ENCODE measurements at places on chromosomes 4 and X.

DNA sequence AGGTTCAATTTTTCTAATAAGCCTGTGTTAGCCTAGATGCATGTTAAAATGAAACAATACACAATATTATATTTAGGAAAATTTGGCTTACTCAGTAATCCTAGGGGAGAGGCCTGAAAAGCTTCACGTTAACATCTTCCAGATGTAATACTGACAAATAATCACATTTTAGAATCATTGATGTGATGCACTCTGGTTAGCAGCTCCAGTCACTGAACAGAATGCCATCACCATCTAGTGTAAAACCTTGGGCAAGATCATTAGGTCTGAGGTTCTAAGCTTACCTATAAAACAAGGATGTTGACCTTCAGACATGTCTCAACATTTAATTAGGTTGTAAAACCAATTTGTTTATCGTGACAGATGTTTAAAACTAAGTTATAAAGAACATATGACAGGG lies 1704.8 kb downstream of the STIM2 start:
- no peak for DNase-seq

DNA sequence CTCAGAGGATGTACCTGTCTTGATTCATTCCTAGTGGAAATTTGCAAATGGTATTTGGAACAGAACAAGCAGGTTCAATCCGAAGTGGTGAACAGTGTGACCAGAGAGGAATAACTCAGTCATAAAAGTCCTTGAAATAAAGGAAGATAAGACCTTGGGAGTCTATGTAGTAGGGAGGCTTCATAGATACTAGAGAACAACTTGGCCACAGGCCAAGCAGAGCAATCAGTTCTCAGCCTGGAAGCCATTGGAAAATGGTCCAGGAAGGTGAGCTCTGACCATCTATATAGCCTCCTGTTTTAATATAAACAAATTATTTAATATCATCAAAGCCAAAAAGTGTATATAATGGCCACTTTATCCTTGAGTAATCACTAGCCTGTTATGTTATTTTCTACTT lies 11.3 kb downstream of the TXK start:
- DNase-seq: no peak

- DNase-seq: no peak
Observed at GRCh38 chr4:5611750-5612149, 96.6 kb downstream of the EVC2 start.

- DNase-seq: no peak
Observed at GRCh38 chr4:119592830-119593229, 35.8 kb downstream of the PDE5A start.

- DNase-seq: peak; percentile 5
Observed at GRCh38 chr4:154743683-154744340, at the start of gene LRAT. Gene LRAT (plus strand): TSS chr4:154744000. CDS start chr4:154744327, 327 bp downstream.

DNA sequence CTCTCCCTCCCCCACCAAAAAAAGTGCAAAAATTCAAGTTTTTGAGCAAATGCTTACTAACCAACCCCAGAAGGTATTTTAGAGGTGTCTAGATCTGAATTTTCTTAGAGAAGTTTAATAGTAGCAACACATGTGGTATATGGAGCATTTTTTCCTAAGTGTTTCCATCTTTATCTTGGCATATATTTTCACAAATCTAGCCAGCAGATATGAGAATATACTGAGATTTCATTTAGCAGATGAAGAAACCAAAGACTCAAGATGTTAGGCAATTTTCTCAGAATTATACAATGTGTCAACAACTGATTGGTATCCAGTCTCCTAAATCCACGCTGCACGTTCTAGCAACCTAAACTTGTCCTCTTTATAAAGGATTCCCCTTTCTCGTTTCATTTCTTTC lies 245.5 kb upstream of the CXXC4 start:
- DNase-seq: no peak

DNA sequence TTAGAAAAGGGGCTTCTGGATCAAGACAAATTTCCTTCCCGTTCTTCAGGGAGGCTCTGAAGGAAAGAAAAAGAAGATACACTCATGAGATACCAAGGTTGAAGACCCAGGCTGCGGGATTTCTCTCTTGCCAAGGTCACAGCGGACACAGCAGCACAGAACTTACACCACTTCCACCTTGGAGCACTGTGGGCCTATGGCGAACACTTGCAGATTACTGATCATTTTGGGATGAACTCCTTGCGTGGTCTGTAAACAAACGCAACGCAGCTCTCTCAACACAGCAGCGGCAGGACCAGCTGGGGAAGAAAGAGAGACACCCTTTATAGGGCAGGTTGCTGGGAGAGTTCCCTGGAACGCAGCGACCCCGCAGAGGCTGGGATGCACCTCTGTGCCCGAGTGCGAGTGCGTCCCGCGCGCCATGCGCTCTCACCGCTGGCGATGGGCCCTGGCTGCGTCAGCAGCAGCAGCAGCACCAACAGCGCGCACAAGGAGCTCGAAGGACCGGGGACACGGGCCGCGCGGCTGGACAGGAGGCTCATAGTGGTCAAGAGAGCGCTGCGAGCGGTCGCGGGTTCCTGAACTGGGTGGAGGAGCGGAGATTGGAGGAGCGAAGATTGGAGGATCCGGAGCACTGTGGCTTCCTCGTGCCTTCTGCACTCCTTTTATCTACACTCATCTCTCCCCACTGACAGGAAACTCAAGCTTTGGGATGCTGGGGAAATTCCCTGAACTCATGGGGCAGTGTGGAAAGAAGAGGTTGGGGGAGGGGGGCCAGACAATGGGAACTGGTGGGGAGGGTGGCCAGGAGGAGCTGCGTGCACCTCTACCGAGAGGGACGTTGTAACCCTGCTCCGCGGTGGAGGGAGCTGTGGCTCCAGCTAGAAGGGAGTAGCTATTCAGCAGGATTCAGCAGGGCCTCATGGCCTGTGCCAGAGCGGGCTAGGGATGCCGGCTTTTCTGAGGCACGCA lies at the start of gene CXCL5:
TSS of gene CXCL5 (minus strand) at position 638 of the 972 bp plus-strand sequence. CDS start at position 542, 96 bp downstream.
- DNase-seq: no peak

Measured in CD4-positive, alpha-beta T cell treated with Interleukin-17A for 1 hour (primary cell).